ENCODE measurements at places on chromosomes 3 and 15.

- no peak for DNase-seq
Observed at GRCh38 chr3:159821110-159821509, 167.5 kb upstream of the IL12A start.

DNA sequence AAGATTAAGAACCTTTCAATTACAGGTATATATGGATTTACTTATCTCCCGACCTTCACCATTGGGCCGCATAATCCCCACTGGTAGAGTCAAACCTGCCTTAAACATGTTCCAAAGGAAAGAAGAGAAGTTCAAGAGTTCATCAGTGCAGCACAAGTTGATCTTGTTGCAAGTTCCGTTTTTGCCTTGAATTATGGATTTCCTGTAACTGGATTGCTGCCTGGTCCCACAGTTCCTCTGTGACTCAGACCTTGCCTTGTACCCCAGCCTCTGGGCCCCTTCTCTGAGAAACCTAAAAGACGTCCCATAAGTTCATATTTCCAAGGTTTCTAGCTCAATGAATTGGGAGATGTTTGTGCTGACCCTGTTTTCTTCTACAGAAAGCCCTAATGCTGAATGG lies 112.5 kb upstream of the THBS1 start:
- no peak for DNase-seq

DNA sequence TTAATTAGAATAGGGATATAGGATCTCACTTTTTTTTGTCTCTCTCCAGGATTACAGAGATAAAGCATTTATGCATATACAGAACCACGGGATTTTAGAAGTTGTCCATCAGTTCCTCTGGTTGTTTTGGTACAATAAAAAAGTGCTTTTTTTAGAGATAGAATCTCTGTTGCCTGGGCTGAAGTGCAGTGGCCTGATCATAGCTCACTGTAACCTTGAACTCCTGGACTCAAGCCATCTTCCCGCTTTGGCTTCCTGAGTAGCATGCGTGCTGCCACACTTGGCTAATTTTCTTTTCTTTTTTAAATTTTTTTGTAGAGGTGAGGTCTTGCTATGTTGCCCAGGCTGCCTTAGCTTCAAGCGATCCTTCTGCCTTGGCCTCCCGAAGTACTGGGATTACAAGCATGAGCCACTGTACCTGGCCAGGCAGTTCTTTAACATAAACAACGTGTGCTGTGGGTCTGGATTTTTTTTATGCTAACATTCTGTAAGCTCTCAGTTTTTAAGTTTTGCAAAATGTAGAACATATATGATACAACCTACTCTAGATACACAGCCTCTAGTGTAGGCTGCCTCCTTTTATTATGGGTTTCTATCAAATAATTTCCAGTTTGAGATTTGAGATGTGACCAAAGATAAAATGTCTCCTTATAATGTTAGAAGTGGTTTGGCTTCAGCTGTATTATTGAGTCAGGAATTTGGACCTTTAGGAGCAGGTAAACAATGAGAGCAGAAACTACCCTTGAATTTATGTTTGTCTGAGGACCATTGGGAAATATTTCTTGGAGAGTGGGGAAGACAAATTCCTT lies 57.4 kb upstream of the ULK4 start:
- no peak for DNase-seq

DNA sequence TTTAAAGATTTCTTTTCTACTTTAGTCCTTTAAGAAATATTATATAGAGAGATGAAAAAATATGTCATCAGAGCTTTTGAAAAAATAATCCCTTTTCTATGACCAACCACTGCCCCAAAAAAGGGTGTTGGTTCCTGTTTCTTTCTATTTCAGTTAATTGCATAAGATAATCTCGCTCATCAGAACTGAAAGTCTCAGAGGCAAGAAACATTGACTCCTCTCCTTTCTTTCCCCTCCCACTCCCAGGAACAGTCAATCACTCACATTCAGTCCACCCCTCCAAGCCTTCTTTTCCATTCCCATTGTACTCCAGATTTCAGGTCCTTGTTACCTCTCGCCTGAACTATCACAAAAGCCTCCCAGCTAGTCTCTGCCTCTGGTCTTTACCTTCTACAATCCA lies 153.7 kb upstream of the ABI3BP start:
- no peak for DNase-seq

DNA sequence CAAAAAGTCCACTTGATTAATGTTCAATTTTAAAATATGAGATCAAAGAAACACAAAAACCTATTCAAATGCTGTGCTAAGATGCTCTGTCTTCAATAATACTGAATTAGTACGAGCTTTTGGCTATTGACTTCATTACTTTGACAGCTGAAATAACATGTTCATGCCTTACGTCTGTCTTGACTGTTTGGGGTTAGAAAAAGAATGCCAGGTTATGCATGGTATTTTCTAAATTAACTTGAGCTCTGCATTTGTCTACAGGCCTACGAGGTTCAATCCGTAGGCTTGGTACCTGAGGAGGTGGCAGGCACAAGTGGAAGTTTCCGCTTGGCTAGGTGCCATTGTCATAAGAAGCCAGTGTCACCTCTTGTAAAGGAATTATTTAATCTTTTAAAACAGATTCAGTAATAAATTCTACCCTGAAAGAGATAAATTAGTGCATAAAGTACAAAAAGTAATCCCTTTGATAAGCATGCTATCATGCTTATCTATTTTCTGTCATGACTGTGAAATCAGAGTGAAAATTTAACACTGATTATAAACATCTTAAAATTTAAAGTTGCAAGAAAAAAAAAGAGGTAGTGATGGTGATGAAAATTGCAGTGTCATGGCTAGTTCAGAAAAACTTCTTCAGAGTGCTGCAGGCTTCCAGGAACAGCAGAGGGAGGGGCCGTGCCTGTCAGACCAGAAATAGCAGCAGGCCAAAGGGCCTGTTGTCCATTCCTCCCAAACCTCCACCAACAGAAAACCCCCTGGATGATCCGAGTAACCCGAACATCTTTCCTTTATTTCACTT lies 115.7 kb downstream of the ARRDC4 start:
- no peak for DNase-seq

DNA sequence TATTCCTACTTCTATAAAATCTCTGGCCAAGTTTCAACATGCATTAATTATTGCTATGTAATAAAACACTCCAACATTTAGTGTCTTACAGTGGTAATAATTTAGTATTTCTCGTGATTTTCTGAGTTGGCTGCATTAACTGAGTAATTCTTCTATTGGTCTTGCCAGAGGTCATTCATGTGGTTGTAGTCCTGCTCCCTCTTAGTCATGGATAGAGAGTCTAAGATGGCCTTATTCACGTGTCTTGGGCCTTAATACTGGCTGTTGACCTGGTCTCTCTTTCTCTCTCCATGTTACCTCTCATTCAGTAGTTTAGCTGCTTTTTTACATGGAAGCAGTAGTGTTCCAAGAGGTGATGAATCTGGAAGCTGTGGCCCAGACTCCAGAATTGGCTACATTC lies 140.1 kb upstream of the ZBTB20 start:
- no peak for DNase-seq

DNA sequence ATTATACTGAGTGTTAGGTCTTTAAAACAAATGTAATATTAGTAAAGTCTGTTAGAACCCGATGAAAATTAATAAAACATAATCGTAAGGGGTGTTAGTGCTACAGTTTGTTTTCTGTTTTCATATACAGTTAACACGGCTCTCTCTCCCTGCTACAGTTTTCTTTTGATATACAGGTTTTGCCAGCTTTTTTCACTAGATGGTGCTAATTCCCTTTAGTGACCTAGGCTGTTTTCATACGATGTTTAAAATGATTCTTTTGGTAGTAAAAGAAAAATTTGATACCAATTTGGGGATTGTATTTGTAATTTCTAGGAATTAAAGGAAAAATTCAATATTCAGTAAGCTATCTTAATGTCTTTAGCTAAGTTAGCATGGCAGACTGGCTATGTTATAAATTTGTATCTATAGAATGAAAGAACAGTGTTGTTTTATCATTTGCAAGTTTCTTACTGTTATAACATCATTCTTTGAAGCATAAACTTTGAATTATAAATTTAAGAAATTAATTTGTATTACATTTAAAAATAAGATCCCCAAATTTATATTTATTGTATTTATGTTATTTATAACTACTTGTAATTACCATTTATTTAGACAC lies 11.5 kb downstream of the APH1B start:
- DNase-seq: no peak

GRCh38 chr15:46304321-46304720 lies 669.5 kb downstream of the SQOR start:
- DNase-seq: no peak

DNA sequence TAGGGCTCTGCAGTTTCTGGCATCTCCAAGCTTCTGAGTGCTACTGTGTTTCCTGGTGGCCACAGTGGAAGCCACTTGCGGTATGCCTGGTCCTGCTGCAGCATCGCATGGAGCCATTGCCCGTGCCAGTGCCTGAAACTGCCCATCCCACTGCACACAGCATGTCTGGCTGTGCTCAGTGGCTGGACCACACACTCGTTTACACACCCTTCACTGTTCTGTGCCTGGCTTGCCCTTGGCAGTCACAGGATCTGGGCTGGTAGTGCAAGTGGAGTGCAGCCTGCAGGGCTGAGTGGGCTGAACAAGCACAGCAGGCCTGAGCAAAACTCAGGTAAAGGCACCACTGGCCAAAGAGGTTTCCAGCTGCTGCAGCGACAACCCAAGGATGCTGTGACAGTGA lies 600.0 kb downstream of the SI start:
- DNase-seq: no peak

GRCh38 chr3:146465693-146466465 lies 3.5 kb downstream of the PLSCR2 start:
- DNase-seq: no peak

GRCh38 chr15:56969265-56969895 lies 50.9 kb downstream of the TCF12 start:
- DNase-seq: no peak

DNA sequence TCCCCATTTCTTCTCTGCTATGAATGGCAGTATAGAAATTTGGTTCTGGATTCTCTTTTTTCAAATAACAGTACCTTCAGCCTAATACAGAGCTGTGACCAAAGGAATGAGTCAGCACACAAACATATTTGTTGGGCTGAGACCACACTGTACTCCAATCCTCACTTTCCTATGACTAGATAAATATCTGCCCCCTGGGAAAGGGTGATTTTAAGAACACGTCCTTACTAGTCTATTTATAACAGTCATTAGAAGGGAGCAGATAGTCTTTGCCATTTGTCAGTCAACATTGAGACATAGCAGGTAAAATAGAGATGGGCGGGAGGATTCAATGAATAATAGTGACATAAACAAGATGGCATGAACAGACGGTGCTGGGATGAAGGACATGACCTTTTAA lies 461.3 kb downstream of the MCTP2 start:
- DNase-seq: no peak

DNA sequence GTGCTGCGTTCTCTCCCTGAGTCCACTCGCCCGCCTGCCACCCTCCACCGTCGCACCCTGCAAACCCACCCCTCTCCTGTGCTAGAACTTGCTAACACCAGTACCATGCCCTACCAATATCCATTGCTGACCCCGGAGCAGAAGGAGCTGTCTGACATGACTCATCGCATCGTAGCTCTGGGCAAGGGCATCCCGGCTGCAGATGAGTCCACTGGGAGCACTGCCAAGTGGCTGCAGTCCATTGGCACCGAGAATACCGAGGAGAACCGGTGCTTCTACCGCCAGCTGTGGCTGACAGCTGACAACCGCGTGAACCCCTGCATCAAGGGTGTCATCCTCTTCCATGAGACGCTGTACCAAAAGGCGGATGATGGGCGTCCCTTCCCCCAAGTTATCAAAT lies 4.9 kb upstream of the ALAS1 start:
- DNase-seq: peak; percentile 87

- DNase-seq: no peak
Observed at GRCh38 chr3:151726016-151726415, 7.7 kb upstream of the AADACL2 start.

GRCh38 chr3:129686941-129687340 lies 80.5 kb upstream of the PLXND1 start:
- no peak for DNase-seq

- no peak for DNase-seq
Observed at GRCh38 chr3:123724306-123724705, 139.5 kb upstream of the HACD2 start.

DNA sequence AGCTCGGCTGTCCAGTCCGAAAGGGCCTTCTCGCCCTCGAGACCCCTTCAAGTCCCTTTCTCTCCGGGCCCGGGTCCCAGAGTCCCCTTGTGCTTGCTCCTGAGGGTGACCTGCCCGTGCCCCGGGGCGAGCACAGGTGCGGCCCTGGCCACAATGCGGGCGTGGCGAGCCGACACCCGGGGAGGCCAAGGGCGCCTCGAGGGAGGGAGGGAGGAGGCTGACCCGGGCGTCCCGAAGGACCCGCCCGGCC lies 810 bp upstream of the MEF2A start:
- no peak for DNase-seq

GRCh38 chr15:67700023-67700422 lies 125.3 kb upstream of the SKOR1 start:
- DNase-seq: no peak

GRCh38 chr3:127590282-127590592 lies 296 bp downstream of the TPRA1 start:
- peak; percentile 60 for DNase-seq

DNA sequence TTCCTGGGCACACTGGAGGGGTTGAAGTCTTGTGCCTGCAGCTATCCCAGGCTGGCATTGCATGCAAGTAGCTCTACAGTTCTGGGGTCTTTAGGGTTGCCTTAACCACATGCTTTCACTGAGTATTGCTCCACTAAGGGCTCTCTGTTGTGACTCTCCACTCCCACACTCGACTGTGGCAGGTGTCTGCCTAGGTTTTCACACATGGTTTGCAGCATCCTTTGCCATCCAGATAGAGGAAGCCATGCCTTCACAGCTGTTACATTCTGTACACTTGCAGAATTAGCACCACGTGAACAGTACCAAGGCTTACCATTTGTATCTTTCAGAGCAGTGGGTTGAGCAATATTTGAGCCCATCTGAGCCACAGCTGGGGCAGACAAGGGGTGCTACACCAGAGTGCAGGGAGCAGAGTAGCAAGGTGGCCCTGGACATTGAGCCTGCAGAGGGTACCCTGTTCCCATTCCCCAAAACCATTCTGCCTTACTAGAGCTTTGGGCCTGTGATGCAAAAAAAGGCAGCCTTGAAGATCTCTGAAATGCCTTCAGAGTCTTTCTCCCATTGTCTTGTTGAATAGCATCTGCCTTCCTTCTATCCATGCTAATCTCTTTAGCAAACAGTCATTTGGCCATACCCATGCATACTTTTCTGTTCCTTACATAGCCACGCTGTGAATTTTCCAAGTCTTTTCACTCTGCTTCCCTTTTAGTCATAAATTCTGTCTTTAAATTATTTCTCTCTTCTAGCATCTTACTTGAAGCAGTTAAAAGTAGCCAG lies 95.2 kb upstream of the PLCL2 start:
- no peak for DNase-seq

GRCh38 chr15:70526221-70526973 lies 237.0 kb downstream of the UACA start:
- peak; percentile 71 for DNase-seq

GRCh38 chr15:100125401-100126191 lies 216.2 kb downstream of the ADAMTS17 start:
- no peak for DNase-seq

- DNase-seq: no peak
Observed at GRCh38 chr3:154657218-154657617, 227.2 kb upstream of the GPR149 start.

All from Peyer's patch (tissue), 4 donors.